ENCODE measurements at places on chromosomes 7 and 10.

DNA sequence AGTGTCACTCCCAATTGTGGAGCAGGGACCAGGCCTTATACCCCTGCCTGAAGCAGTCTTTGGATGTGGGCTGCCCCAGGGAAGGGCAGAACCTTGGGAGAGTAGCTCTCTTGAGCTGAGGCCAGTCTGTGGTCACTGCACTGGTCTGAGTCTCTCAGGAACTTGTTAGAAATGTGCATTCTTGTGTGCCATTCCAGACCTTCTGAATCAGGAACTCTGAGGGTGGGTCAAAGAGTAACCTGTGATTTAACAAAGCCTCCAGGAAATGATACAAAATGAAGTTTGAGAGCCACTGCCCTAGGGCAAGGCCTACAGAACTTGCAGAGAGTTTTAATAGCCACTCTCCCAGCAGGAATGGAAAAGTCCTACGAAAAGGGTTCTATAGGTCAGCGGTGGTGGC is 68.1 kb downstream of the LYZL1 start:
- DNase-seq: no peak

DNA sequence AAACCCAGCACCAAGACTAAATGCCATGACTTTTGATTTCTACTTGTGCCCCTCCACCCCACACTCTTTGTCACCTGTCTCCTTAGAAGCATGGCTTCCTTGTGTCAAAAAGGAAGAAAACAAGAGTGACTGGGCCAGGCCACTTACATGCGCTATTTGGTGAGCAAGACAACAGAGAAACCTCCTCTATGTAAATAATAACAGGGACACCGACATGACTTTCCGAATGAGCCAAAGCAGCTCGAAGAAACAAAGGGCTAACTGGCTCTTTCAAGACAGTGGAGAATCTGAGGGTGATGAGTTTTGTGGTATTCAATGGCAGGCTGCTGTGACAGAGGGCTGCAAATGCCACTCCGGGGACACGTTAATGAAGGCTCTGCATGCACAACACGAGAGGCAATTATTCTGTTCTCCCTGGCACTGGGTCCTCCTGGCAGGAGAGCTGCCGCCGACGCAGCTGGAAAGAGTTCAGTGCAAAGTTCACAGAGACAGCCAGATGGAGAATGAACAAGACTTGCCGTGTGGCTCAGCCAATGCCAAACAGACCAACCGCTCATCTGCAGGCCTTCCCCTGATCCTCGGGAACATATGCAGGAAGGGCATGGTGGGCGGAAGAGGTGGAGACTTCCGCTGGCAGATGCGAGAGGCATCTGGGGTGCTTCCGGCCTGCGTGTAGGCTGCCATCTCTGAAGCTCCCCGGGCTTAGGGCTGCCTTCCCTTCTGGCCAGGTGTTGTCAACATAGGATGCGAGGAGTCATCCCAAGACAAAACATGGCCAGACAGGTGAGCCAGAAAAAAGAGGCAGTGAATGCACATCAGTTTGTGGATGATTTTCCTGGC is 59.1 kb upstream of the SMNDC1 start:
- DNase-seq: no peak

GRCh38 chr7:121337398-121337797 is 8.6 kb downstream of the WNT16 start:
- DNase-seq: no peak

GRCh38 chr10:33237736-33238624 is 96.5 kb downstream of the NRP1 start:
- DNase-seq: no peak

DNA sequence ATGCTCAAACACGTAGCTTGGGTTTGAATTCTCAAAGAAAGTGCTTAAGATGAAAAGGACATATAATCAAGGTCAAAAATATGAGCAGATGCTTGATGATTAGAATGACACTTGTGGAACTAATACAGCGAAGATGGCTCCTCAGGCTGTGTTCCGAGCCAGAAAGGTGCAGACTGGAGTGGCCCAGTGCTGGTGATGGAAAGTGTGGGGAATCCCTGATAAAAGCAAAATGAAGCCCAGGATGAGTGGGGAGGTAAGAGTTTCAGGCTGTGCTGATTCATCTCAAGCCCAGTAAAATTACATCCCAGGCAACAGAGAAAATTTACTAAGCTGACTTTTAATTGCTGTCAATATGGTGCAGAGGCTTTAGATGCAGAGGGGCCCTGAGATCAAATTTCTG is 77.8 kb upstream of the IKZF1 start:
- no peak for DNase-seq

DNA sequence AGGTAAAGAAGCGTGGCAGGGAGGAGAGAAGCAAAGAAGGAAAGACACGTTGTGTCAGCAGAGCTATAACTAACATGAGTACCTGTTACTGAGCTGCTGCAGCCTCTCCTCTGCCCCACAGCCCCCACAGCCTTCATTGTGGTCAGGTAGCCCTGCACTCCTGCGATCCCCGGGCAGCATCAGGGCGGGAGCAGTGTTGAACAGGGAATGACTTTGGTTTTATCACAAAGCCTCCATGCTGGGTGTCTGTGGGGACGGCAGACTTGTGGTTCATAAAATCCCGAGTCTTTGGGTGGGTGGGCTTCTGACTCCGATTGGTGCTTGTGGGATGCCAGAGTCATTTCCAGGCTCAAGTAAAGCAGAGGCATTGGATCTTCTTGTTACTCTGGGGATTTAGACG is 14.8 kb upstream of the PRKAG2 start:
- DNase-seq: no peak

GRCh38 chr7:85776691-85777345 is 590.0 kb upstream of the SEMA3D start:
- peak; percentile 52 for DNase-seq

- no peak for DNase-seq
These were observed 18.9 kb downstream of the RCC1L start for GRCh38 chr7:75054744-75055143.

DNA sequence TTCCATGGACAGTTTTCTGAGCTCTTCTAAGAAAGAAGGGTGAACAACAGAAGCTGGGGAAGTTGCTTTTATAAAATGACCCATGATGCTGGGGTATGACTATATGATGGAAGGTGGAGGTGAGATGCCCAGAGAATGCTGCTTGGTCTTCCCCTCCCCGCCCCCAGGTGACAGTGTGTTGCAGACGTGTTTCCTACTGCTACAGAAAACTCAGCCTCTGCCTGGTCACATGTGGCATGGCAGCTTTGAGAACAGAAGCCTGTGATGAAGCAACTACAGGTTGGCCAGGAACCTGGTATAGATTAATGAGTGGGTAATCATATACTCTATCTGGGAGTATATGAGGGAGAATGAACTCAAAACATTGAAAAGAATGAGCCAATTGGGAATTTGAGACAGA is 67.1 kb downstream of the MTURN start:
- DNase-seq: no peak

GRCh38 chr10:78688230-78688900 is 380.4 kb upstream of the ZMIZ1 start:
- DNase-seq: no peak

DNA sequence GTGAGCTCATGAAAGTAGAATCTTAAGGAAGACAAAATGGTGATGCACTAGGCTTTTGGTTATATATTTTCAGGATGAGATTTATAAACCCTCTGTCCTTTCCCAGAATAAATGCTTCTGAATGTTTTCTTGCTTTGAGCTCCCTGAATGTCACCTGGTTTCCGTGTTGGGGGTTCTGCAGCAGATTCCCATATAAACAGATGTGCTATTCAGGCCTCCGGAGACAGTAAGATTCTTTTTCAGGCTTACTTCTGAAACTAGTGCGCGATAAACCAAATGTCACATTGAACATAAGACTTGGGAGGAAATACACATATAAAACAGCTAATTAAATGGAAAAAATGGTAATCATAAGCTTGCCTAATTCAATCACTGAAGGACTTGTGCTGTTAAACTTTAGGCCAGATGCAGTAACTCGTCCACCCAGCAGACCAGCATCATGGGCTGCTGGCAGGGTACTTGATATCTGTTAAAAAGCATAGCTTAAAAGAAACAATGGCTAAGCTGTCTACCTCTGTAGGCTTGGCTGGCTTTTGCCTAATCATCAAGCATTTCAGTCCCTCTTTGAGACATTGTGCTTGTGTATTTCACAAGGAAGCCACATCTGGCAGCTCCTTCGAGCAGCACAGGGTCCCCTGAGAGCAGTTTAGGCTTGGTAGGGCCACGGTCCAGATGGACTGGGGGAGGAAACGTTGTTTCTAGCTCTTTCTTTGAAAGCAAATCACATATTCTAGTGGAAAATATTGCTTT is 281.2 kb upstream of the KIAA1217 start:
- DNase-seq: no peak

- DNase-seq: no peak
These were observed 353 bp downstream of the MOGAT3 start for GRCh38 chr7:101200504-101200861.

GRCh38 chr7:138243430-138243829 is 167.2 kb downstream of the AKR1D1 start:
- no peak for DNase-seq

DNA sequence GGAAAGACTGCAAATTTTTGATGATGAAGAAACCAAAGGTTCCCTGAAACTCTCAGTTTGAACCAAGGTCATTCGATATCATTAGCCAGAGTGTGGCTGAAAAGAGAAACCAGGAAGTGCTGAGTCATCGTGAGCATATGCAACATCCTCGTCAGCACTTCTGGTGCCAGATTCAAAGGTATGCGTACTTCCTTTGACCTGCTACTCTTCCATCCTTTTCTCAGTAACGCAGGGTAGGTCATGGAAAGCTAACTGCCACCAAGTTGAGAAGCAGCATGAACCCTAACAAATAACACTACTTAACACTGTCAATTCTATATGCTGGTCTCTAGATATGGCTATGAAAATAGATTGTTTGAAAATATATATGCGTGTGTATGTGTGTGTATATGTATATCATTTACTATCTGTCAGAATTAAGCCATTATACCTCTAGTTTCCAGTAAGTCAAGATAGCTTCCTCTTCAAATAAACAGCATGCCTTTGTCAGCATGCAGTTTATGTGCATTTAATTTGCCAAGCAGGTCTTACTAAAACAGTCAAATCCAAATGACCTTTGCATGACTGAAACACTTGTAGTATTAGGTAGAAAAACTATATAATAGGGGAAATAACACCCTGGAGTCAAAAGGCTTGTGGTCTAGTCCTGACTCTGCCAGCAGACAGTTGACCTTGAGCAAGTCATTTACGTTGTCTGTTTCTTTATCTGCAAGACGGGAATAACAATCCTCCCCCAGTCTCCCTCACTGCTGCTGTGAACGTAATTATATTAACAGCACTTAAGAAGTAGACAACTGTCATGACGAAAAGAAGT is 26.4 kb downstream of the CDK6 start:
- peak; percentile 85 for DNase-seq

GRCh38 chr10:97538839-97539238 is 33.7 kb upstream of the ANKRD2 start:
- DNase-seq: no peak

- DNase-seq: no peak
These were observed 20.8 kb upstream of the JCAD start for GRCh38 chr10:30080161-30080560.

- DNase-seq: no peak
These were observed 55.7 kb upstream of the COL1A2 start for GRCh38 chr7:94338921-94339371.

DNA sequence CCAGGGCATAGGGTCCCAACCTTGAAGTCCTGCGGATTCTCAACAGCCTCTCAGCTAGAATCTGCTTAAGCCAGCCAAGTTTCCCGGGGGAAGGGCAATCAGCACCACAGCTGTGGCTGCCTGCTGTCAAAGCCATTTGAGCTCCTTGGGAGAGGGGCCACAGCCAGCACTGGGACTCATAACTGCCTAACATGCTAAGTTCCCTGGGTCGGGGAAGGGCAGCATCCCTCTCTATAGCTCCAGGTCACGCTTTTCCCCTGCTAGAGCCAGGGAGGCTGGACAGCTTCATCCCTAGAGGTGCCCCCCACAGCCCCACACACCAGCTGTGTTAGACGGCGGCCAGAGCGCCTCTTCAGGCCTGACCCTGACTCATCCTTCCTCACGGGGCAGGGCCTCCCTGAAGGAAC is 49.6 kb upstream of the PDE1C start:
- DNase-seq: no peak

GRCh38 chr7:108140671-108141070 is 10.5 kb upstream of the LAMB4 start:
- DNase-seq: no peak

GRCh38 chr10:73796766-73797165 is 11.4 kb downstream of the ZSWIM8 start:
- DNase-seq: no peak

- no peak for DNase-seq
These were observed 76.7 kb downstream of the HHEX start for GRCh38 chr10:92766451-92766850.

DNA sequence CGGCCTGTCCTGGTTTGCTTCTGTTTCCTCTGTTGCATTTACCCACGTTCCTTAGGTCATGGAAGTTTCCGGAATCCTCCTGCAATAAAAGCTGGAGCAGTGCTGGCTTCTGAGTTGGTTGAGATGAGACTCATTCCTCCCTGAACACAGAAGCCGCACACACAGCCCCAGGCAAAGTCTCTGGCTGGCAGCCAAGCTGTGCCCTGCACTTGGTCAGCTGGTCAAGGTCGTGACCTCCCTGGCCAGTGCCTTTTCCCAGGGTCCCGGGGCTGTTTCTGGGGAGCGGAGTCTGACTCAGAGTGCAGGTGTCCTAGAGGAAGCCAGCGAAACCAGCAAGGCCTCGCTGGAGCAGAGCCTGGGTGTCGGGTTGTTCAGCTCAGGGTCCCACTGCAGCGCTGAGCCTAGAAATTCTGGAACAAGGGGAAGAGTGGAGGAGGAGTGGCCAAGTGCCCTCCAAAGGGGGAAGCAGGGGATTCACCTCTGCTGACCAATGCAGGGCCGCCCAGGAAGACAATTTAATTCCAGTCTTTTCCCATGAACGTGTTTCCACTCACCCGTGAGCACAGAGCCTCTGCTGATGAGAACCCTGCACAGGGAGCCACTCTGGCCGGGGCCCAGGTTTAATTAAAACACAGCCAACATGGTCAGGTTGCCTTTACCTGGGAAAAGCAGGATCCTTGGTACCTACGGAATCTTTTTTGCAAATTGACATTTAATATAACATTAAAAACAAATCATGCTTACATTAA is 245.5 kb upstream of the PPP2R2D start:
- DNase-seq: no peak

DNA sequence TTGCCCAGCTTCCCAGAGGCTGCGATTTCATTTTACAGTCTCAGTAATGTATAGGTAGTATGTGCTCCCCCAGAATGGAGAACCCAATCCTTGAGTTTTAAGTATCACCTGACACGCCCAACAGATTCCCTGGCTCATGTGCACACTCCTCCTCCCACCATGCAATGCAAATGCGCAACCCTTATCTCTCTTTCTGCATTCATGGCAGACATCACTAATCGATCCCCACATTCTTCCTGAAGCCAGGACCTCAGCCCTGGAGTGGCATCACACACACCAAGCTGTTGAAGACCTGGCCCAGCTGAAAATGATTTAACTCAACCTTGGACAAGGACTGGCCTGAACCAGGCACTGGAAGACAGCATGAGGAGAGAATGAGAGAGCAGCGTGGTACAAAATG is 68.4 kb downstream of the ZRANB1 start:
- no peak for DNase-seq

GRCh38 chr10:28429573-28430216 is 103.2 kb upstream of the WAC start:
- no peak for DNase-seq

GRCh38 chr7:85685901-85686300 is 499.0 kb upstream of the SEMA3D start:
- peak; percentile 34 for DNase-seq

- DNase-seq: no peak
These were observed 171.0 kb downstream of the PPP1R17 start for GRCh38 chr7:31858055-31858454.

GRCh38 chr7:132735476-132735875 is 159.2 kb upstream of the PLXNA4 start:
- no peak for DNase-seq

Measured in KBM-7 (cell line).